ENCODE measurements at places on chromosomes 11 and 22. TPM values are rescaled to one million over a fixed set of nuclear protein-coding genes. Genes with fewer than 3 reads are reported as not detected.

INS gene
- not detected for total RNA-seq

CYB5R2 gene
- total RNA-seq = 4.5 TPM

HEPHL1 gene
- not detected for total RNA-seq

MRGPRE gene
- total RNA-seq = not detected

ABCG4 gene
- 0.11 TPM for total RNA-seq

SLC29A2 gene
- total RNA-seq = 19.1 TPM

GRCh38 chr11:83127310-83127637, 29.7 kb upstream of the PCF11 start:
- no peaks in the 10 kb centered on the region for H3K36me3 ChIP-seq
- peaks cover 9% of the 10 kb centered on the region for H3K4me1 ChIP-seq
- no peak overlapping the region for H3K27ac ChIP-seq
- peaks cover 2% of the 10 kb centered on the region for H3K27me3 ChIP-seq

DNA sequence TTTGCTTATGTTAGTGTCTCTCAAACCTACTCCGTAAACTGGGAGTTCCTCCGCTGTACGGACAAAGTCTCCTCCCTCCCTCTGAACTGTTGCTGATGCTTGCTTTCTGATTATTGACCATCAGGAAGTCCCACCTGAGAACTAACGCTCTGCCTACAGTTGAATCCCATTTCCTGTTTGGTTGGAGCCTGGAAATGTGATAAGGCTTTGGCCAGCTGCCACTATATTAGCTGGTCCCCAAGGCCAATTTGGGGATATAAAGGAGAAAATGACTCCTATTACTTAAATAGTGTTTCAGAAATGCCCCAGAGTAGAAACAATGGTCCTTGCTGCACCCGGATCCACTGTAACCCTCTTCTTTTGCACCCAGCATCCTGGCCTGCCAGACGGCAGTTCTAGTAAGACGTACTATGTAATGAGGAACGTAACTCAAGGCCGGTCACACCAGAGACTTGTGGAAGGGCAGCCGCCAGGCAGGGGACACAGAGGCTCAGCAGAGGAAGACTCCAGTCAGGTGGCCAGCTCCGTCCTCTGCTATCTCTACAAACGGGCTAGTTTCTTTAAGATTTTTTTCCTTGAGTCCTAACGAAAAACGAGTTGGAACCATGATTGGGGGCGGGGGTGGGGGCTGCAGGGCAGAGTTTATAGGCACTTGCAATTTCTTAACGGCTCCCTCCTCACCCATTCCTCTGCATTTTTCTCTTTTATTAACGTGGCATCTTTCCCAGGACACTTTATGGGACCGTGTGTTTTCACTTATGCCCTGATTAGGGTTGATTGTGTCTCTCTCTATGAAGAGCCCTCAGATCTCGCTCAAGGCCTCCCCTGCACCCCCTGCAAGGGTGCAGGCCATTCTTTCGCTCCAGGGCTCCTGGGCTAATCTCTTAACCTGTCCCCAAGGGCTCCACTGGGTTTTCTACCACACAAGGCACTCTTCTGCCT, 72.8 kb upstream of the CDON start:
- H3K4me3 ChIP-seq = no peak overlapping the region
- no peak overlapping the region for H3K27ac ChIP-seq
- no peaks in the 10 kb centered on the region for H3K4me1 ChIP-seq
- peaks cover 1% of the 10 kb centered on the region for H3K27me3 ChIP-seq

- H3K4me1 ChIP-seq = no peaks in the 10 kb centered on the region
- H3K27me3 ChIP-seq = no peaks in the 10 kb centered on the region
- no peak overlapping the region for H3K4me3 ChIP-seq
- H3K36me3 ChIP-seq = no peaks in the 10 kb centered on the region
- no peak overlapping the region for H3K27ac ChIP-seq
Measured at GRCh38 chr11:15557457-15558230, 442.9 kb downstream of the INSC start.

DNA sequence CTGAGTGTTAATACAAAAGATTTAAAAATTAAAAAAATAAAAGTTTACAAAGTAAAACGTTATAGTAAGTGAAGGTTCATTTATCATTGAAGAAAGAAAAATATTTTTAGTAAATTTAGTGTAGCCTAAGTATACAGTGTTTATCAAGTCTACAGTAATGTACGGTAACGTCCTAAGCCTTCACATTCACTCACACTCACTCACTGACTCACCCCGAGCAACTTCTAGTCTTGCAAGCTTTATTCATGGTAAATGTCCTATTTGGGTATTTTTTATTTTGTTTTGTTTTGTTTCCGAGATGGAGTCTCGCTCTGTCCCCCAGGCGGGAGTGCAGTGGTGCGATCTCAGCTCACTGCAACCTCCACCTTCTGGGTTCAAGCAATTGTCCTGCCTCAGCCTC, 8.8 kb downstream of the CASTOR1 start:
- H3K27ac ChIP-seq = no peak overlapping the region
- peaks cover 16% of the 10 kb centered on the region for H3K36me3 ChIP-seq
- DNase-seq = no peak
- H3K27me3 ChIP-seq = no peaks in the 10 kb centered on the region
- H3K4me1 ChIP-seq = peaks cover 43% of the 10 kb centered on the region

GRCh38 chr11:57598831-57599155, 1.3 kb downstream of the SERPING1 start:
- no peak overlapping the region for H3K27ac ChIP-seq
- DNase-seq = no peak
- no peak overlapping the region for H3K4me3 ChIP-seq

DNA sequence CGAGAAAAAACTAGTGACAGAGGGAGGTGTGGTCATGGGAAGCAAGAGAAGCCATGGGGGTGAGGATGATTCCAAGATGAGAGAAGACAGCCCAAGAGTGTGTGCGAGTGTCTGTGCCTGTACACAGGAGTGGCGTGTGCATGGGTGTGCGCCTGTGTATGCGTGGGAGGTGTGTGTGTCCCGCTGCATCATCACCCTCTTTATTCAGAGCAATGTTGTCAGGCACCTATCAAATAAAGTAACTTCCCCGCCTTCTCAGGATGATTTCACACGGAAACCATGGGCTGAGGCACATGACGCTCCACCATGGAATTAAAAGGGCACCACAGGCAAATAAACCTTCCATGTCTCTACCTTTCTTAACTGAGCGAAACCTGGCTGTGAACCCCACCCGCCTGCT, 24.6 kb downstream of the MS4A10 start:
- peaks cover 6% of the 10 kb centered on the region for H3K27me3 ChIP-seq
- no peaks in the 10 kb centered on the region for H3K36me3 ChIP-seq

DNA sequence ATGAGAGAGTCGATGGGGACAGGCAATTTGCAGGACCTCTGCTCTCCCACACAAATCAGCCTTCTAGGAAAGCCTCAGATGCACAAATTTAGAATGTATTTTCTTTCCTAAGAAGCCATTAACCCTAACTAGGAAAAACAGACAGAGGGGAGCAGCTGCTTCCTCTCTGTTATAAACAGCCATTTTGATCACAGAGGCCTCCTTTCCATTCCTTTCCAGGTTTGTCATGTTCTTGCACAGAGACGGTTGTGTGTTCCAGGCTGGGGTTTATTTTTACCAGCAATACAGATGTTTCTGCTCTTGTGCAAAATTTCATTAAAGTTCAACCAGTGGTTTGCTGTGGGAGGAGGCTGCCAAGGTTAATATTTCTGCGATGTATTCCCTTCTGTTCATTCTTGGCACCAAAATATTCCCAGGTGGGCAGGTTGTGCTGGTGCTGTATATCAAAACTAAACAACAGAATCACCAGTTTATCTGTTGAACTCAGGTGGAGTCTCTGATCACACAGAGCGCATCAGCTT, 90.2 kb downstream of the NAV2 start:
- H3K27ac ChIP-seq = no peak overlapping the region
- H3K4me3 ChIP-seq = no peak overlapping the region
- no peaks in the 10 kb centered on the region for H3K4me1 ChIP-seq
- no peak for DNase-seq
- H3K36me3 ChIP-seq = no peaks in the 10 kb centered on the region
- H3K27me3 ChIP-seq = no peaks in the 10 kb centered on the region

DNA sequence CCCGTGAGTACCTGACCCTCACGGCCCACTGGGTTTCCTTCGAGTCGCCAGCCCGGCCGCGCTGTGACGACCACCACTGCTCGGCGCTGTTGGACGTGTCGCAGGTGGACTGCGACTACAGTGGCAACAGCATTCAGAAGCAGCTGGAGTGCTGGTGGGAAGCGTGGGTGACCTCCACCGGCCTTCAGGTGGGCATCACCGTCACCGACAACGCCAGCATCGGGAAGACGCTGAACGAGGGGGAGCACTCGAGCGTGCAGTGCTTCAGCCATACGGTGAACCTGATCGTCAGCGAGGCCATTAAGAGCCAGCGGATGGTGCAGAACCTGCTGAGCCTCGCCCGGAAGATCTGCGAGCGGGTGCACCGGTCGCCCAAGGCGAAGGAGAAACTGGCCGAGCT, 32.2 kb downstream of the ZBED4 start:
- H3K4me3 ChIP-seq = no peak overlapping the region
- H3K27ac ChIP-seq = no peak overlapping the region
- H3K4me1 ChIP-seq = peaks cover 17% of the 10 kb centered on the region
- H3K27me3 ChIP-seq = no peaks in the 10 kb centered on the region
- H3K36me3 ChIP-seq = peaks cover 81% of the 10 kb centered on the region
- DNase-seq = no peak

- no peak overlapping the region for H3K4me3 ChIP-seq
- H3K4me1 ChIP-seq = peaks cover 7% of the 10 kb centered on the region
- H3K27me3 ChIP-seq = peaks cover 29% of the 10 kb centered on the region
- DNase-seq = no peak
- H3K27ac ChIP-seq = no peak overlapping the region
- H3K36me3 ChIP-seq = no peaks in the 10 kb centered on the region
Measured at GRCh38 chr22:25021409-25021808, 68.9 kb downstream of the KIAA1671 start.

DNA sequence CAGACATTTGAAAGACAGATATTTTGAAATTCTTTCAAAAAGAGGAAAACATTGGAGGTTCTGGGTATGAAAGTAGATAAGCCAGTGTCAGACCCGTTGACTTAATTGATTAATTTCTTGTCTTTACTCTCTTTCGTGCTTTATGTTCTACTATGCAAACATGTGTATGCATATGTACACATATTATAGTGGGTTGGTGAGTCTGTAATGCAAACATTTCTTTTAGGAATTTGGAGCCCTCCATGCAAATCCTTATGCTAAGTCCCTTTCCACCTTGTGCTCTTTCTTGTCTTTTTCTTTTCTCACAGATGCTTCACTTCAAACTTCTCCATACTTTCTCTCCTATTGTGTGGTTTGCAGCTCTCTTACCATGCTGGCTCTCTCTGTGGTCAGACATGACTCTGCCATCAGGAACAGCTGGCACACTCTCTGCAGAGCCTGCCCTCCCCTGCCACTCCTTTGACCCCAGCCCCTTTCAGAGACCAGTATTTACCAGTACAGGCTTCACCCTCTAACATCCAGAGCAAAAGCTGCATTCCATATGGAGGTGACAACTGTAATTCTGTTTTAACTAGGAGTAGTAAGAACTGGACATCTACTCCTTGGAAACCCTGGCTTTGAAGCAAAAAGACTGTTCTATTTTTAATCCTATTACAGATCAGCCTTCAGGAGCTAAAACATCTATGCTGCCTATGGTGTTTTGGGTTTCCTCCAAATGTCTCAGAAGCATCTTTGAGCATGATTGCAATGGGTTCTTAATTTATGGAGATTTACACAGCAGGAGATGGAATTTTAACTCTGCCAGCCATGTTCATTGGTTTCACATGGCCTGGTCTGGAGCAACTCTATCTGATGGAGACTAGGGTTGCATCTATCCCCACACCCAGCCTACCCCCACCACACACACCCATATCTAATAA, 386.9 kb upstream of the FAT3 start:
- H3K4me3 ChIP-seq = no peak overlapping the region
- DNase-seq = no peak
- H3K36me3 ChIP-seq = no peaks in the 10 kb centered on the region

- peaks cover 24% of the 10 kb centered on the region for H3K36me3 ChIP-seq
- H3K4me3 ChIP-seq = no peak overlapping the region
- no peak overlapping the region for H3K27ac ChIP-seq
Measured at GRCh38 chr22:19086417-19086816, 35.8 kb downstream of the DGCR2 start.

- H3K4me1 ChIP-seq = no peaks in the 10 kb centered on the region
- no peak for DNase-seq
- no peaks in the 10 kb centered on the region for H3K36me3 ChIP-seq
- no peaks in the 10 kb centered on the region for H3K27me3 ChIP-seq
- no peak overlapping the region for H3K27ac ChIP-seq
Measured at GRCh38 chr11:100303897-100304296, 383.2 kb upstream of the ARHGAP42 start.

DNA sequence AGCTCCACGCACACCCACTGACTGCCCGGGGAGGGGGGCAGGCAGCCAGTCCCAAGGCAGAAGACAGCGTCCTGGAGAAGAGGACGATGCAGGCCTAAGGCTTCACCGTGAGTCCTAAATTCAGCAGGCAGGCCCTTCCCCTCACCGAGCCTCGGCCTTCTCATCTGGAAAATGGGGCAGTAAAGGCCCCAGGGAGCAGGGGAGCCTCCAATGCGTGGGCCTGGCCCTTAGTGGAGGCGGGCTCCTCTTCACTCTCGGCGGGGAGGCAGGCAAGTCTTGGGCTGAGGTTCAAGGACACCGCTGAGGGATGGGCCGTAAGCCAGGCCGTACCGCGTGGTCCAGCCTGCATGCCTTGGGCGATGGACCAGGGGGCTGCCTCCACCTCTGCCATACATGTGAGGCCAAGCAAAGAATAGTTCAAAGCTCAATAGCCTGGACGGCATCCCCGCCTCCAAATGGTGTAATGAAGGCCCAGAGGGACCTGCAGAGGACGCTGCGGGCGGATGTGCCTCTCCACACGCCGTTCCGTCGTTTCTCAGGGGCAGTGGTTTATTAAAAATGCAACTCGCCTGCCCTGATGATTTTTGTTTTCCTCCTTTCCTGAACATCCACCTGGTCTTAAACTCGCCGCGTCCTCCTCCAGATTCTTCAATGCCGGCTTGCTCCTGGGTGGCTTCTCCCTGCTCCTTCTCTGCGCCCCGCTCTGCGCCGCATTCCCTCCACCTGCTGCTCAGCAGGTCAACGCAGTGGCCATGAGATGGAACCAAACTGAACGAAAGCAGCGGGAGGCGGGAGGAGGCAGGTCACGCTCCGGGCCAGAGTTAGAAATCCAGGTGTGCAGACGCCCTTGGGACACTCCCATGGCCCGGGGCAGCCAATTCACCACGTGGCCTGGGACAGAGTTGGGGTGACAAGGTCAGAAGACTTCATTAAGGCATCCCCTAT, 627.8 kb downstream of the TBC1D22A start:
- H3K36me3 ChIP-seq = no peaks in the 10 kb centered on the region
- no peak overlapping the region for H3K27ac ChIP-seq
- no peaks in the 10 kb centered on the region for H3K27me3 ChIP-seq
- no peak for DNase-seq
- no peaks in the 10 kb centered on the region for H3K4me1 ChIP-seq

DNA sequence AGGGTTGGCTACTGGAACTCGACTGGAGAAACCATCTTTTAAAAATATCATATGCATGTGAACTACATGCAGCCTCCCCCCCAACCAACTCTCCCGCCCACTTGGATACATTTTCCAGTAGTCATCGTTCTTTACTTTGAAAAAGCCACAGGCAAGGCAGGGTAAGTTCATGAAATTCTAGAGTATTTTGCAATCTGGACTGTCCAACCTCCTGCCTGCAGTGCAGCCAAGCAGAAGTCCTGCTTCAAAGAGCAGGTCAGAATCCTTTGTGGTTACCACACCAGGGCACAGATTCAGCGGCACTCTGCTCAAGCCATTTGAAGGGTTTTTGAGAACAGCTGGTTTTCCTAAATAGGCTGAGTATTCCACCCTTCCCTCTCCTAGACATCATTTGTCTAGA, 12.1 kb downstream of the ELF5 start:
- H3K27me3 ChIP-seq = peaks cover 10% of the 10 kb centered on the region
- no peaks in the 10 kb centered on the region for H3K36me3 ChIP-seq
- no peak for DNase-seq
- H3K4me3 ChIP-seq = no peak overlapping the region
